Peyer's patch (tissue), 4 donors: ENCODE measurements at places on chromosomes 13 and 19. TPM values are rescaled to one million over a fixed set of nuclear protein-coding genes. Genes with fewer than 3 reads are reported as not detected.

DNA sequence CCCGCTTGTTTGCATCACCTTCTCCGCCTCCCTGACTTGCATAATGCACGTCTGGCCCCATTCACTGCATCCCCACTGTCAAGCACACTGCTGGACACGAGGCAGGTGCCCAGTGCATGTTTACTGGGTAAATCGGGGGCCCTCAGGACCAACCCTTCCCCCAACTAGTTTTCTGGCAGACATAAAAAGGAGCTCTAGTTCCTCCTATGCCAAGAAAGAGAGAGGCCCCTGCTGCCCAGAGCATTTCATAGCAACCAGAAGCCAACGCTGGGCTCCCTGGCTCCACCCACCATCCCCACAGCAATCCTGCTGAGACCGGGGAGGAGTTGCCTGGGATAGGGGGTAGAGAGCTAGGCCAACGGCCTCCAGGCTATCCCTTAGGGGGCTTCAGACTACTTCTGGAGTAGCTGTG, 23.2 kb downstream of the ANKRD27 start:
- no peaks in the 10 kb centered on the region for H3K27me3 ChIP-seq
- no peaks in the 10 kb centered on the region for H3K36me3 ChIP-seq
- DNase-seq: no peak
- no peak overlapping the region for H3K4me3 ChIP-seq
- no peak overlapping the region for H3K27ac ChIP-seq

- no peak overlapping the region for H3K4me3 ChIP-seq
- no peaks in the 10 kb centered on the region for H3K36me3 ChIP-seq
- no peak for DNase-seq
- no peaks in the 10 kb centered on the region for H3K4me1 ChIP-seq
These were observed 733.9 kb upstream of the ARGLU1 start for GRCh38 chr13:107301724-107302374.

DNA sequence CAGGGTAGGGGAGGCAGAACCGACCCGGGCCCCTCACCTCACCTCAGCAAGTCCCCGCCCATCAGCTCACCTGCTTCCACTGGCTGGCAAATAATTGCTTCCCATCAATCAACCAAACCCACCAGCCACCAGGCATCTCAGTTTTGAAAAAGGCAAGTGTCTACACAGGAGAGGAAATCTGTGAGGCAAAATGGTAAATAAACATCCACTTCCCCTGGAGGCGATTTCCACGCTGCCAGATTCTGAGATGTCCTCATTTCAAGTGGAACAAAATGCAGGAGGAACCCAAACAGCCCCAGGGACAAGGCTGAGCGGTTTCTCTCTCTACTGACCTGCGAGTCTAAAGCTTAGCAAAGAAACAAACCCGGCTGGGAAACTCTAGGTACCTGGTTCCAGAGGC, 117.5 kb downstream of the CRYL1 start:
- no peak overlapping the region for H3K27ac ChIP-seq
- H3K36me3 ChIP-seq: no peaks in the 10 kb centered on the region
- no peaks in the 10 kb centered on the region for H3K27me3 ChIP-seq
- no peak for DNase-seq
- H3K4me1 ChIP-seq: no peaks in the 10 kb centered on the region
- no peak overlapping the region for H3K4me3 ChIP-seq

DNA sequence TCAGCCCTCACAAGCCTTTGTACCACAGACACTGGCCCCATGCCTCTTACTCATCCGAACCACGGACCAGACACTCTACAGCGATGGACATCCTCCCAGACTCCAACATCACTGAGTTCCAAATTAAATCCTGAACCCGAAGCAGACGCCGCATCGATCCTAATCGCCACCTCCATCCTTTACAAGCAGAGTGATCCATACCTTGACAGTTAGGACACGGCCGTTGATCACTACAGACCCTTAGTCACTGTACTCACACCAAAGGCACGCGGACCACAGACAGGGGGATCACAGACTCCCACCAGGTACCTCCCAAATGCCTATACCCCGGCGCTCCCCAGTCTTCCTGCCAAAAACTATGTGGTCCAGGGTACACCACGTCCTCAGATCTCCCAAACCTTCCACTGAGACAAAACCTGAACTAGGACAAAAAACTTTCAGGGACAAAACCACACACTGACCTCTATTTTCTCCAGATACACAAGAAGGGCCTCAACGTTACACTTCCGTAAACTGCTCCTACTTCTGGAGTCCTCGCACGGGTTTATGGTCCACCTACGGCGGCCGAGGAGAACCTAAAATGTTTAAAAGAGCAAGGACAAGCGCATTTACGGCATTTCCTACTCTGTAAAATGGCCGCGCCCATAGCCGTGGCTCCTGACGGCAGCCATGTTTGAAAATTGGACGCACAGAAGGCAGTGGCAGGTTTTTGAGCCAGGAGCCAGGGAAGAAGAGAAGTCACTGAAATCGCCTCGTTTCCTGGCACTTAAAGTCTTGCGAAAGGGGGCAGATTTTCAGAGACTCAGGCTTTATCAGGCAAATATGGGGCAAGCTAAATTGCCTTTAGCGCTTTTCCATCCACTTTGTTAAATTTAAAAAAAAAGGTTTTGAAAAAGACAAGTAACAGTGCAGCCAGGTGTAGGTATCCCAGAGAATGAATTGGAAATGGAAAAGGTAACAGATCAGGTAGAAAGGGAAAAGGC, at the start of gene ZNF350:
TSS of gene ZNF350 (minus strand) at position 532 of the 983 bp plus-strand sequence. CDS start 12,480 bp downstream, outside the sequence.
- H3K27me3 ChIP-seq: no peaks in the 10 kb centered on the region
- peak within 1 kb of the TSS; percentile 62 for H3K4me3 ChIP-seq
- H3K36me3 ChIP-seq: no peaks in the 10 kb centered on the region
- no peaks in the 10 kb centered on the region for H3K4me1 ChIP-seq

DNA sequence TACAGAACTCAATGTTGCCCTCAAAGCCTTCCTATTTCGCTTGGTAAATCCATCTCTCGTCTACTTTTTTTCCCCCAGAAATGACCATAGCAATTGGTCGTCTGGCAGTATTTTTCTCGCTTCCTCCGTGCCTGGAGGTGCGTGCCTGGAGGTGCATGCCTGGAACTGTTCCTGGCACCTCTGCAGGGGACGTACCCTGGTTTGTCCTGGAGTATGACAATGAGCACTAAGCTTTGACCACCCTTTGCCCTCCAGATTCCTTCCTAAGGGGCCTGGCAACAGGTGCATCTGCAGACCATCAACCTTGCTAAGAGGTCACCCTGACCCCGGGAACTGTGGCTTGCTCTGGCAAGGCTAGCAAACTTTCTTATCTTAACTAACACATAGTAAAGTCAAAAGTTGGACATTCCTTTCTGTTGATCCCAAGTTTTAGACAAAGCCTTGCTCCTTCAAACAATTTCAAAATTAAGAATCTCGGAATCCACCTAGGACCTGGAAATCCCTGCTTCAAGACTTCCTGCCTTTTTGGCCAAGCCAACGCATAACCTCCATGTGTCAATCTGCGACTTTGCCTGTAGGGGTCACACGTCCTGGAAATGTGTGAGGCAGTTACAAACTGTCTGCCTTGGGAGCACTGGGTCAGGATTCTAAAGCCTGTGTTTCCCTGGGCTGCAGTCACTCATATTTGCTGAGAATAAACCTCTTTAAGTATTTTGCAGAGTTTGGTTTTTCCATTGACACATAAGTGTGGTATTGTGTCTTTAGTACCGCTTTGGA, 28.8 kb upstream of the TUBGCP3 start:
- H3K36me3 ChIP-seq: no peaks in the 10 kb centered on the region
- DNase-seq: no peak
- no peak overlapping the region for H3K4me3 ChIP-seq

DNA sequence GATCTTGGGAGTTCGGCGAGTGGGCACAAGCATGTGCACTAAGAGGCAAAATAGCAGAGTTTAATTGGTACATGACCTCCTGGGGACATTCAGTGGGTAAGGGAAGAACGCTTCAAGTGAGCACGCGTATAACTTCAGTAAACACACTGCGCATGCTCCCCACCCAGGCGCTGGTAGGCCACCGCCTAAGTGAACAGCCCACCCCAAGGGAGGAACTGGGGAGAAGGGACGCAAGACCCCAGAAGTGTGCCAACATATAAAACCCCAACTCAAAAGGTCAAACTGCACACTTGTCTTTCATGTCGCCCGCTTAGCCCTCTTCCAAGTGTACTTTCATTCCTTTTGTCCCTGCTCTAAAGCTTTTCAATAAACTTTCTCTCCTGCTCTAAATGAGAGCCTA, 10.5 kb upstream of the NTN5 start:
- H3K4me1 ChIP-seq: peaks cover 14% of the 10 kb centered on the region
- no peak overlapping the region for H3K27ac ChIP-seq
- no peak for DNase-seq
- no peaks in the 10 kb centered on the region for H3K36me3 ChIP-seq
- no peaks in the 10 kb centered on the region for H3K27me3 ChIP-seq

Gene NMRK2
- not detected for total RNA-seq

Gene CDC42EP5
- 133 TPM for total RNA-seq

Gene C19orf12
- 35.6 TPM for total RNA-seq
